ENCODE measurements at places on chromosomes 13 and 19.

DNA sequence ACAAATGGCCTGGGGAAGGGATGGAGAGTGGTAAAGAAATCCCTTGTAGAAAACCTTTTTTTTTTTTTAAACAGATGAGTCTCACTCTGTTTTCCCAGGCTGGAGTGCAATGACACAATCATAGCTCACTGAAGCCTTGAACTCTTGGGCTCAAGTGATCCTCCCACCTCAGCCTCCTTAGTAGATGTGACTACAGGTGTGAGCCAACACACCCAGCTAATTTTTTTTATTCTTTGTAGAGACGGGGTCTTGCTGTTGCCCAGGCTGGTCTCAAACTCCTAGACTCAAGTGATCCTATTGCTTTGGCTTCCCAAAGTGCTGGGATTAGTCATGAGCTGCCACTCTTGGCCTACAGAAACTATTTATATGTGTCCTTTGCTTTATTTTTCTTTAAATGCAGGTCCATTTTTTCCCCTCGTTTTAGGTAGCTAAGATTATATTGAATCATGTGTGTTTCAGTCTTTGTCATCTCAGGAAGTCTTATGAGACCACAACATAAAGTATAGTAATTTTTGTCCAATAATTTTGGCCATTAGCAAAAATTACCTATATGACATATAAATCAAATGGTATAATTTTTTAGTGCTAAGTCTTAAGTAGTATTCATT is 10.5 kb downstream of the LPAR6 start:
- no peak for DNase-seq

DNA sequence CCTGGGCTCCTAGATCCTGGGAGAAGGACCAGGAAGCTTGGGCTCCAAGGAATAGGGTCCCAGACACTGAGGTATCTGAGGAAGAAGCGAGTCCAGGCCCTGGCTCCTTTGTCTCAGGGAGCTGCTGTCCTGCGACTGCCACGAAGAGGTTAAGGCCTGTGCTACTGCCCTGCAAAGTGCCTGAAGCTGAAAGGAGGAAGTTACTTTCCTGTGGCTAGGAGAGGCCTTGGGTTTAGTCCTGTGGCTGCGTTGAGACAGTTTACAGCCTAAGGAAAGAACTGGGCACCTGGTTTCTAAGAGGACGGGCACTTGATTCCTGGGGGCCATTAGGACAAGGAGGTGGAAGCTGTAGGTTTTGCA is 2.8 kb downstream of the MYADM start:
- no peak for DNase-seq

DNA sequence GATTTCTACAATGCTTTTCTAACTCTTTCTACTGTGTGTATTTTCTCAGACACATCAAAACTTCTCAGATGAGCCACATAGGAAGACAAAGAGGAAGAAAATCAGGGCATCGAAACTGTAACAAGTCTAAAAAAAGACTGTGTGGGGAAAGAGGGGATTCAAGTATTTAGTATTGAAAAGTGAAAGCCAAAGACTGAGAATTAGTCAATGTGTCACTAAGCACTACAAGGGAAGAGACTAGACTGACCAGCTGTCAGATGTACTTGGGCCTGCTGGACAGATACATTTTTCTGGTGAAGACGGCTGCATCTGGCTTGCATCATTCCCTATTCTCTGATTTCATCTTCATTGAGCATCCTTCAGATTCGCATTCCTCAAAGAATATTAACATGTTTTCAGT is 25.4 kb downstream of the COMMD6 start:
- DNase-seq = no peak

DNA sequence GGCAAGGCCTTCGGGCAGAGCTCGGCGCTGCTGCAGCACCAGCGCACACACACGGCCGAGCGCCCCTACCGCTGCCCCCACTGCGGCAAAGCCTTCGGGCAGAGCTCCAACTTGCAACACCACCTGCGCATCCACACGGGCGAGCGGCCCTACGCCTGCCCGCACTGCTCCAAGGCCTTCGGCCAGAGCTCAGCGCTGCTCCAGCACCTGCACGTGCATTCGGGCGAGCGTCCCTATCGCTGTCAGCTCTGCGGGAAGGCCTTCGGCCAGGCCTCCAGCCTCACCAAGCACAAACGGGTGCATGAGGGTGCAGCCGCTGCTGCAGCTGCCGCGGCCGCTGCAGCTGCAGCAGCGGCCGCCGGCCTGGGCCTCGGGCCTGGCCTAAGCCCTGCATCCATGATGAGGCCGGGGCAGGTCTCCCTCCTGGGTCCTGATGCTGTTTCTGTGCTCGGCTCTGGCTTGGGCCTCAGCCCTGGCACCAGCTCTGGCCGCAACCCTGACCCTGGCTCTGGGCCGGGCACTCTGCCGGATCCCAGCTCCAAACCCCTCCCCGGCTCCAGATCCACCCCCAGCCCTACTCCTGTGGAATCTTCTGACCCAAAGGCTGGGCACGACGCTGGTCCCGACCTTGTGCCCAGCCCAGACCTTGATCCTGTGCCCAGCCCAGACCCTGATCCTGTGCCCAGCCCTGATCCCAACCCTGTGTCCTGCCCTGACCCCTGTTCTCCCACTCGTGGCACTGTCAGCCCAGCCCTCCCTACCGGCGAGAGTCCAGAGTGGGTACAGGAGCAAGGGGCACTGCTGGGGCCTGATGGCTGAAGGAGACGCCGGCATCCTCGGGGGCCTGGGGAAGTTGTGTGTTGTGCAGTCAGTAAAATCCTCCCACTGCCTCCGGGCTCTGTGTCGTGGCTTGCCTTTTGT is 2.0 kb upstream of the MCOLN1 start:
- no peak for DNase-seq

GRCh38 chr13:27442071-27442647 is 8.2 kb downstream of the MTIF3 start:
- DNase-seq = no peak

DNA sequence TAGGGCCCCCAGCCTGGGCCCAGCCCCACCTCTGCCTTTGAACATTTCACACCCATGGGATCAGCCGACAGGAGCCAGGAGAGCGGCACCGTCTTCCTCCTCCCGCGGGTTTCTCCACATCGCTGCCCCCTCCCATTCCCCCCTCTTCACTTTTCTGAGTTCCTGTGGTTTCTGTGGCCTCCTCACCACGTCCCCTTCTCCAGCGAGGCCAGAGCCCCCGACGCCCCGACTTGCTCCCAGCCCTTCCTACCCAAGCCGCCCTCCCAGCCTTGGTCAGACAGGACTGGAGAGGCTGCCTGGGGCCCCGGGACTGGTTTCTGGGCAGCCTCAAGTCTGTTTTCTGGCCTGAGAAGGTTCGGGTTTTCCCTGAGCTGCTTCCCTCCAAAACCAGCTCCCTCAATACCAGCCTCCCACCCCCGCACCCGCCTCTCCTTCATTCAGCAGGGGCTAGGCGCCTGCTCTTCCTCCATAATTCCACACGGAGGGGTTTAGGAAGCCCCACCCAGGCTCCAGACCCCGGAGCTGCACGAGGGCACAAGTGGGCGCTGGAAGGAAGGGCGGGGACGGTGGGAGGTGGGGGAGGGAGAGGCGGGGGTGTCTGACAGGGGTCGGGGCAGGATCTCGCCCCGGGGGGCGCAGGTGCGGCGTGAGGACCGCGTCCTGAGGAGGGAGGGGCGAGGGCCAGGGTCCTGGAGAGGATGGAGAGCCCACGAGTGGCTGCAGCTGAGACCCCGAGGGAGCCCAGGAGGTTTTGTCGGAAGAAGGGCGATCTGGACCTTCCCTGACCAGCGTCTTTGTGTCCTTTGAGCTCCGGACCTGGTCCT is 4.0 kb upstream of the SIGLEC10 start:
- DNase-seq = no peak

GRCh38 chr19:53982611-53983010 is 8.8 kb upstream of the CACNG6 start:
- DNase-seq = no peak

- DNase-seq = no peak
These were observed at the start of gene COX7A1 for GRCh38 chr19:36152352-36153091. Gene COX7A1 (minus strand): TSS chr19:36152447. CDS start chr19:36152407, 40 bp downstream.

- no peak for DNase-seq
These were observed 2048.3 kb upstream of the PCDH20 start for GRCh38 chr13:63463782-63464610.

DNA sequence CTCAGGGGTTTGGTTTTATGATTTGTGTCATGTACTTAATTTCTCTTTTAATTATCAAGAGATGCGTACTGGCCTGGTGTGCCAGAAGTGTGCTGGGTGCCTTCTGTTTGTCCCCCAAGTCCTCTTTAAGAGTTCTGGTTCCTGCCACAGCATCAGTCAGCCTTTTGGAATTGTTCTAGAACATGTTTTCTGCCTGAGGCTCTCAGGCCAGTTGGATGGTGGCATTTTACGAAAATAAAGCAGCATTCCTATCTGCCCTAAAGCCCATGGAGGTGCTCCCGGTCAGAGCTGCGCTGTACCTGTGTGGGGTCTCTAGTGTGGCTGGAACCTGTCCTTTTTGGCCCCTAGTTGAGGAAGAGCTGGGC is 54.1 kb downstream of the TSSK6 start:
- DNase-seq = no peak

DNA sequence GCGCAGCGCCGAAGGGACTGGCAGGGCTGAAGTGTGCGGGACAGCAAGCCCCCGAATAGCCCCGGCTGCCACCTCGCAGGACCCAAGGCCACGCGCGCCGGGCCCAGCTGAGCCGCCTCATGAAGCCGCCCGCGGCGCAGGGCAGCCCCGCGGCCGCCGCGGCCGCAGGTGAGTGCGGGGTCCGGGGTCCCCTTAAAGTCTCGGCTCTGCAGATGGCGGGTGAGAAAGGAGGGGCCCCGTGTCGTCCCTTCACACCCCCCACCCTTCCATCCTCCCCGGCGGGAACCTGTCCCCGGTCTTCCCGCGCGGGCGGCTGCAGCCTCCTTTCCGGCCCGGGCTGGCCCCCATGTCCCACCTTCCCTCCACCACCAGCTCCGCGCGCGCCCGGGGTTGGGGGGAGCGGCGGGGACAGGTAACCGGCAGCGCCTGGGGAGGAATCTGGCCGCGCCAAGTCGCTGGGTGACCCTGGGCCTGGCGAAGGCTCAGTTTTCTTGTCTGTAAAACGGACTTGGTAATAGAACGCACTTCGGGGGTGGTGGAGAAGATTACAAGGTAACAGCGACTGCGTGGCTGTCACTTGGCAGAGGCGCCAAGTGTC is 338 bp downstream of the RGCC start:
- DNase-seq = no peak

DNA sequence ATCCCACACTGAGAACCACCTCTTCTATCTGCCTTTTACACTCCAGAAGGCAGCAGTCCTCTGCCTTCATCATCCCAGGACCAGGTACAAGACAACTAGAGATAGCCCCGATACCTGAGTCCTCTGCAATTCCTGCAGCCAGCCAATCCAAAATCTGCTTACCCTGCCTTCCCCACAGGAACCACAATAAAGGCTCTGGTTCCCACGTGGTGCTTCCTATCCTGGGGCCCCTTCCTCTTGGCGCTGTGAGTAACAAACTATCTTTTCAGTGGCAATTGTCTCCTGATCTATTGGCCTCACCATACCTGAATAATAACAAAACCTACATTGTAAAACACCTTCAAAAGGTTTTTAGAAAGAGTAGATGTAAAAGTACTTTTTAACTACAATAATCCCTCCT is 63.1 kb downstream of the ZDHHC20 start:
- no peak for DNase-seq

GRCh38 chr13:33355201-33355895 is 69.8 kb upstream of the STARD13 start:
- DNase-seq = peak; percentile 52

GRCh38 chr13:34216256-34216655 is 398.3 kb downstream of the RFC3 start:
- DNase-seq = no peak

GRCh38 chr13:92681239-92681638 is 545.4 kb upstream of the GPC6 start:
- DNase-seq = no peak

GRCh38 chr19:13181747-13182388 is 31.7 kb downstream of the IER2 start:
- DNase-seq = no peak

GRCh38 chr13:47179321-47179720 is 282.5 kb upstream of the HTR2A start:
- no peak for DNase-seq

DNA sequence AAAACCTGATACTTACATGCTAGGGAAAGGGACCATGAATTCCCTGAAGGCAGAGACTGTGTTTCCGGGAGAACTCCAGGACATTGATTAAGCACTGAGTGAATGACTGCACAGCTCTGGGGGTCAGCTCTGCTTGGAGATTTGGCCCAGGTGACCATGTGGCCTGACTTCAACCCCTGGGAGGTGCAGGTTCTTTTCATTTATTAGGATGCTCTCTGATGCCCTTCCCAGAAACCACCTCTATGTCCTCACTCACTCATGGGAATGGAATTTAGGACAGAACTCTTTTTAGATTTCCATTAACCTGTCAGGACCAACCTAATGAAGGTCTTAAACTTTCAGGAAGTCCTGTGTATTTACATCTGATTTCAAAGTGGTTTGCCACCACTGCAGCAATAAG is 393.3 kb upstream of the ARGLU1 start:
- DNase-seq = no peak

GRCh38 chr19:46369817-46370216 is 22.9 kb downstream of the PPP5C start:
- DNase-seq = no peak

GRCh38 chr13:92938486-92939020 is 288.1 kb upstream of the GPC6 start:
- DNase-seq = no peak

- no peak for DNase-seq
These were observed at the start of the genes COL4A1 and COL4A2 for GRCh38 chr13:110306960-110307766. Gene COL4A1 (minus strand): TSS chr13:110307157. CDS start chr13:110307027, 130 bp downstream. Gene COL4A2 (plus strand): TSS chr13:110307284. CDS start chr13:110307904, 620 bp downstream.

GRCh38 chr19:36140304-36141038 is 605 bp downstream of the CAPNS1 start:
- no peak for DNase-seq

- no peak for DNase-seq
These were observed at the start of gene ARHGEF1 for GRCh38 chr19:41882568-41883462. Gene ARHGEF1 (plus strand): TSS chr19:41883184. CDS start chr19:41888083, 4,899 bp downstream.

- DNase-seq = no peak
These were observed 8.3 kb downstream of the CDC37 start for GRCh38 chr19:10395003-10395402.

DNA sequence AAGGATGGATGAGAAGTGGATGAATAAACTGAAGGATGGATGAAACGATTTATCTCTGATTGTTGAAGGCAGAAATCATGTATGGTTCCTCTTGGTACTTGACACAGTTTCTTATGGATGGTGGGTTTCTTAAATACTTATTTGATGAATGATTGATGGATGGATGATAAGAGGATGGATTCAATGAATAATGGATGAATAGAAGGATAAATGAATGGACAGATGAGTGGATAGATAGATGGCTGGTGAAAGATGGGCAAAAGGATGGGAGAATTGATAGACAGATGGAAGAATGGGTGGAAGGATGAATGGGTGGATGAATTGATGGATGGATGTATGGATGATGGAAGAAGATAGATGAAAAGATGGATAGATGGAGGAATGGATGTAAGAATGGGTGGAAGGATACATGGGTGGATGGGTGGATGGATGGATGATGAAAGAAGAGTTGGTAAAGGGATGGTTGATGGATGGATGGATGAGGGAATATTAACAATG is 1.8 kb downstream of the ELSPBP1 start:
- no peak for DNase-seq

DNA sequence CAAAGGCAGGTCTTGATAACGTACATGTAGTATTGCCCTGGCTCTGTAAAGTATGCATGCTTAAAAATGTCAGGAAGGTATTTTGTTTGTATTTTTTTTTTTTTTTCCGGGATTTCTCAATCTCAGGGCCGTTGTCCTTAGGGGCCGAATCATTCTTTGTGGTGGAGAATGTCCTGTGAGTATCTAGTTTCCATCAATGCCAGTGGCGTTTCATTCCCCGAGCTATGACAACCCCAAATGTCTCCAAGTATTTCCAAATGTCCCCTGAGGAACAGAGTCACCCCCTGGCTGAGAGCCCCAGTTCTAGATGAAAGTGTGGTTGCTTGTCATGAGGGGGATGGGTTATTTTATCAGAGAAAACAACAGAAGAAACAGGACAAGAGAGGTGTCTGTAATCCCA is 68.7 kb downstream of the ACSBG2 start:
- DNase-seq = no peak
